ENCODE measurements at places on chromosomes 1 and 21. TPM values are rescaled to one million over a fixed set of nuclear protein-coding genes. Genes with fewer than 3 reads are reported as not detected.

GRCh38 chr21:41322496-41323382, 6.1 kb downstream of the FAM3B start:
- DNase-seq = no peak

DNA sequence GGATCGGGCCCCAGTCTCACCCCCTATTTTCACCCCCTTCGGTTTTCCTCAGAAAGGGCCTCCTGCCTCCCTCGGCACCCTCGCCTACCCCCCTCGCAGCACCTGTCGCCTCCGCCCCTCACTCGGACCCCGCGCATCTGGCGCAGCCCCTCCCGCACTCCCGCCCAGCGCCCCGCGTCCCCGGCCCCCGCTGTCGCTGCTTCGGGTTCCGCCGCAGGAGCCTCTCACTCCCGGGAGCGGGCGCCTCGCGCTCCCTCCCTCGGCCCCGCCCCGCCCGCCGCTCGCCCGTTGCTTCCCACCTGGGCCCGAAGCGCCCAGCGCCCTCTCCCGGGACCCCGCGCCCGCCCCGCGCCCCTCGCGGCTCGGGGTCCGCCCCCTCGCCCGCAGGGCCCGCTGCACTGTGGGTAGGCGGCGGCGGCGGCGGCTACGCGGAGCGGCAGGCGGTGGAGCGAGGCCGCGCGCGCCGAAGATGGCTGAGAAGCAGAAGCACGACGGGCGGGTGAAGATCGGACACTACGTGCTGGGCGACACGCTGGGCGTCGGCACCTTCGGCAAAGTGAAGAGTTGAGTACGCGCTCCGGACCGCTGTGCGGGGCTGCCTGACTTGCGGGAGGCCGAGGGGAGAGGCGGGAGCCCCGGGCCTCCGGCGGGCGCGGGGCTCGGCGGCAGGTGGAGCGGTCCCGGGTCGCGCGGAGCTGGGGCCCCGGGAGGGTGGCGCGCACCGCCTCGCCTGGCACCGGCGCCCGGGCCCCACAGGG, at the start of gene PRKAA2:
Gene PRKAA2, plus strand, starts transcription at position 396 of the 758 bp plus-strand sequence. Its CDS starts 74 bp downstream, at position 470.
- DNase-seq = peak; percentile 16

Gene CXADR
- 14.3 TPM for total RNA-seq

GRCh38 chr1:20612221-20612746, 21.0 kb upstream of the PINK1 start:
- peak; percentile 70 for DNase-seq

DNA sequence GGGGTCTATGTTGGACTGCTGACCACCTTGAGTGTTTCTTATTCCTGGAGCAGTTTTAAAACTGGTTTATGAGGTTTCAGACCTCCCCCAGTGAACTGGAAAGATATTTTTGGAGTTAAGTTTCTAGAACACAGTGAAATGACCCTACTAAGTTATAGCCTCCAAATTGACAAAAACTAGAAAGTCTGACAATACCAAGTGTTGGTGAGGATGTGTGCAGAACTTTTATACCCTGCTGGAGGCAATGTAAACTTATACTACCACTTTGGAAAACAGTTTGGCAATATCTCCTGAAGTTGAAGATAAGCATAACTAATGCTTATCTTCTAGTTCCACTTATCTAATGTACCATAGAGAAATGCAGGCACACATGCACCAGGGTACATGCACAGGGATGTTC, 10.4 kb downstream of the OLFML2B start:
- no peak for DNase-seq

DNA sequence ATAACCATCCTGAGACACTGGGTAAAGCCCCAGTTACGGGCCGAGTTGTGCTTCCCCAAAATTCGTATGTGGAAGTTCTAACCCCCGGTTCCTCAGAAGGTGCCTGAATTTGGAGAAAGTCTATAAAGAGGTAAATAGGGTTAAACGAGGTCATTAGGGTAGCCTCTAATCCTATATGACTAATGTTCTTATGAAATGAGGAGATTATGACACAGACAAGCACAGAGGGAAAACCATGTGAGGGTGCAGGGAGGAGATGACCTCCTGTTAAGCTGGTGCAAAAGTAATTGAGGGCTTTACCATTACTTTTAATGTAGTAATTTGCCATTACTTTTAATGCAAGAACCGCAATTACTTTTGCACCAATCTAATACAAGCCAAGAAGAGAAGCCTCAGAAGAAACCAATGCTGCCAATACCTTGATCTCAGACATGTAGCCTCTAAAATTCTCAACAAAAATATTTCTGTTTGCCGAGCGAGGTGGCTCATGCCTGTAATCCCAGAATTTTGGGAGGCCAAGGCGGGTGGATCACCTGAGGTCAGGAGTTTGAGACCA, 260.8 kb downstream of the GPATCH2 start:
- DNase-seq = no peak

DNA sequence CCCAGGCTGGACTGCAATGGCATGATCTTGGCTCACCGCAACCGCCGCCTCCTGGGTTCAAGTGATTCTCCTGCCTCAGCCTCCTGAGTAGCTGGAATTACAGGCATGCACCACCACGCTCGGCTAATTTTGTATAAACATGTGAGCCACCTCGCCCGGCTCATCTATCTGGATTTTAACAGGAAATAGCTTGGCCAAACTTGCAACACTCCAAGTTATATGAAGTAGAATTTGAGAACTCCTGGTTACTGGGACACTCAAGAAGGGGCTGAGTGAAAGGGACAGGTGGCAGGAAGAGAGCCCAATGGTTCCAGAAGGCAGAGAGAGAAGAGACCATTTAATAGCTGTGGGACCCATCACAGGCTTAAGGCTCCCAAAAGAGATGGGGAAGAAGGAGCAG, 2.9 kb upstream of the GPX7 start:
- DNase-seq = no peak

- no peak for DNase-seq
Observed at GRCh38 chr21:33739701-33740100, 97.4 kb downstream of the ITSN1 start.

Gene VCAM1
- total RNA-seq = not detected

Measured in HT1080 (cell line).